ENCODE measurements at places on chromosomes 16 and 17. TPM values are rescaled to one million over a fixed set of nuclear protein-coding genes. Genes with fewer than 3 reads are reported as not detected.

The RTN4RL1 gene
- 0.10 TPM for total RNA-seq

The GJC1 gene
- 1.6 TPM for total RNA-seq

The PROCA1 gene
- 6.1 TPM for total RNA-seq

The SSTR5 gene
- not detected for total RNA-seq

The CHST5 gene
- total RNA-seq = not detected

The SLC6A4 gene
- total RNA-seq = not detected

The ADAM11 gene
- total RNA-seq = 0.39 TPM

The CIBAR2 gene
- not detected for total RNA-seq

The STH gene
- not detected for total RNA-seq

The TBX2 gene
- total RNA-seq = not detected

The ARL17A gene
- total RNA-seq = 31.2 TPM

The KRTAP9-8 gene
- not detected for total RNA-seq

The KLHL10 gene
- not detected for total RNA-seq

The KRTAP9-2 gene
- not detected for total RNA-seq

The CCDC144A gene
- total RNA-seq = 0.97 TPM

The CPNE7 gene
- total RNA-seq = 1.1 TPM

The CEP295NL gene
- 0.26 TPM for total RNA-seq

The PRAC2 gene
- not detected for total RNA-seq

The CES5A gene
- not detected for total RNA-seq

The ACSM5 gene
- not detected for total RNA-seq

The ZFP3 gene
- total RNA-seq = 3.3 TPM

The BANP gene
- 34.1 TPM for total RNA-seq

The DHRS7C gene
- total RNA-seq = not detected

The MAZ gene
- 494 TPM for total RNA-seq

The MGAT5B gene
- not detected for total RNA-seq

The ZG16B gene
- total RNA-seq = 2.9 TPM

The OR1G1 gene
- not detected for total RNA-seq

The BICDL2 gene
- 0.84 TPM for total RNA-seq

The NLGN2 gene
- total RNA-seq = 5.2 TPM

The SLC6A2 gene
- total RNA-seq = not detected

The KRTAP3-3 gene
- total RNA-seq = not detected

The SBK1 gene
- total RNA-seq = 10.7 TPM

The KRT17 gene
- not detected for total RNA-seq

The SLC38A8 gene
- total RNA-seq = not detected

The TP53TG3F gene
- not detected for total RNA-seq

The YWHAE gene
- total RNA-seq = 393 TPM
